ENCODE measurements at places on chromosomes 13 and 19. TPM values are rescaled to one million over a fixed set of nuclear protein-coding genes. Genes with fewer than 3 reads are reported as not detected.

Gene B3GNT8
- total RNA-seq: 0.10 TPM

Gene FPR3
- 0.08 TPM for total RNA-seq

Gene LHB
- total RNA-seq: 0.39 TPM

GRCh38 chr13:65959305-65959704 lies 1270.8 kb downstream of the PCDH9 start:
- H3K27ac ChIP-seq: no peak overlapping the region
- no peak overlapping the region for H3K4me3 ChIP-seq
- H3K27me3 ChIP-seq: no peaks in the 10 kb centered on the region
- H3K36me3 ChIP-seq: no peaks in the 10 kb centered on the region

DNA sequence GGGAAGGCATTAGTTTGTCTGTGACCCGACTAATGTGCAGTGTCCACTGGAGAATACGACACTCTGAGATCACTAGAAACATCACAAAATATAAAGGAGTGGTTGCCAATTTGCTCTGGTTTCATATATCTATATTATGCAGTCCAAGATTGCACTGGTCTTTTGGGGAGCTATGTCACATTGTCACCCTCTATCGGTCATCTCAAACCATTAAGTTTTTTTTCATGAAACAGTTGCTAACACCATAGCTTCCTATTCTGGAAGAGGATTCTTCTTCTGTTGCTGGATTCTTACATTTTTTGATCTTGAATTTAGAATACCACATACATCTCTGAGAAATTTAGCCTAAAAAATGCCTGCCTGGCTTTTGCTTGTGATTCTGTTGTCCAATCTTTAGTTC lies 168.6 kb downstream of the LACC1 start:
- H3K4me3 ChIP-seq: no peak overlapping the region
- H3K4me1 ChIP-seq: no peaks in the 10 kb centered on the region
- no peaks in the 10 kb centered on the region for H3K36me3 ChIP-seq
- no peak overlapping the region for H3K27ac ChIP-seq
- DNase-seq: no peak

DNA sequence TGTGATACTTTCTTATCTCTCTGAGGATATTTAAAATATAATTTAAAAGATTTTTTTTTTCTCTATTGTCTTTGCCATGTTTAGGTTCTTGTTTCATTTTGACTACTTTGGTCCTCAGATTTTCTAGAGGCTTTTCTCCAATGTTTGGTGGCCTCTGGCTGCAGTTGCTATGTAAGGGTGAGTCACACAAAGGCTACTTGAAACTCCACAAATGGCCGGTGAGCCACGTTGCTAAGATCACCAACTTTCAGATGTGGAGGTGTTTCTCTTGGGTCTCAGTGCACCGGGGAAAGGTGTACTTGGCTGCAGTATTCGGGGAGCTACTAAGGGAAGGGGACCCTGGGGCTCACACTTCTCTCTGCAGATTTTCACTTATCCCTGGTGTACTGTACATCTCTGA lies 248.1 kb downstream of the HS6ST3 start:
- H3K27ac ChIP-seq: no peak overlapping the region
- no peaks in the 10 kb centered on the region for H3K36me3 ChIP-seq
- H3K4me3 ChIP-seq: no peak overlapping the region
- no peaks in the 10 kb centered on the region for H3K4me1 ChIP-seq
- no peaks in the 10 kb centered on the region for H3K27me3 ChIP-seq

DNA sequence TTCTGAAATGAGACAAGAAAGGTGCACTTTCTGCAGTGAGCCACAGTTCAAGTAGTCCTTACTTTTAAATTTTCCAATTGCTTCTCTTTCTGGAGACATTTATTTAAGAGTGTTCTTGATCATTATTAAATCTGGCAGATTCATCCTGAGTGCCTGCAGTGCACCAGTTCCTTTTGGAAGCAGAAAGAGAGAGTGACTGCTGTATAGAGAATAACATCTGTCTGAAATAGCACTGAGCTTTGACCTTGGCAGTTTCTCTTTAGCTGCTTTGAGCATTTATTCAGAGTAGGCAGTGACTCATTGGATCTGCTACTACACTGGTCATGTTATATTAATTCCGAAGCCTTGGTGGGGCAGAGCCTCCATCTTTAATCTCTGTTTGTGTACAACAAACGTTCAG lies 1373.7 kb downstream of the PCDH9 start:
- H3K4me1 ChIP-seq: no peaks in the 10 kb centered on the region
- H3K27ac ChIP-seq: no peak overlapping the region
- no peak overlapping the region for H3K4me3 ChIP-seq
- DNase-seq: no peak

DNA sequence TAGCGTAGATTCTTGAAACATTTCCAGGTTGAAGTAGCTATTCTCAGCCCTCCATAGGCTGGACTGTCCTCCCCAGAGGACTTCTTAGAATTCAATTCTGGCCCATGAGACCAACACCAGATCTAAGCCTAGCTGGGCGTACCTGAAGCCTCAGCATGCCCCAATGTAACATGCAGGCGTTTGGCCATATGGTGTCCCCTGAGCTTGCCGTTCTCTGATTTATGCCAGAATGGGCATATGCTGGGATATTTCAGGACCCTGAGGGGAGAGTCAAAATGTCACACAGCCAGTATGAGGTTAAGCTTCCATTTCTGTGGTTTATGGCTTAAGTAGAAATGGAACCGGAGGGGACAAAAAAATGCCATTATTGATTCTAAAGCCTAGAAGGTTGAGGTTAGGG lies 317.7 kb upstream of the OBI1 start:
- no peak overlapping the region for H3K27ac ChIP-seq
- no peak overlapping the region for H3K4me3 ChIP-seq
- H3K27me3 ChIP-seq: no peaks in the 10 kb centered on the region

- peaks cover 2% of the 10 kb centered on the region for H3K36me3 ChIP-seq
- H3K27me3 ChIP-seq: no peaks in the 10 kb centered on the region
- DNase-seq: no peak
- H3K4me1 ChIP-seq: peaks cover 15% of the 10 kb centered on the region
Measured at GRCh38 chr19:41309180-41310032, 566 bp upstream of the CCDC97 start.

GRCh38 chr19:47112166-47112996 lies 1.2 kb downstream of the ZC3H4 start:
- H3K4me3 ChIP-seq: peak overlapping the region; percentile 86
- H3K36me3 ChIP-seq: no peaks in the 10 kb centered on the region
- H3K27me3 ChIP-seq: no peaks in the 10 kb centered on the region
- DNase-seq: no peak
- peak overlapping the region; percentile 98 for H3K27ac ChIP-seq
